Large intestine (tissue), 12 donors: ENCODE measurements at places on chromosomes 6 and 20. TPM values are rescaled to one million over a fixed set of nuclear protein-coding genes. Genes with fewer than 3 reads are reported as not detected.

- peaks cover 40% of the 10 kb centered on the region for H3K36me3 ChIP-seq
- no peak overlapping the region for H3K27ac ChIP-seq
- no peak overlapping the region for H3K4me3 ChIP-seq
- DNase-seq = no peak
- no peaks in the 10 kb centered on the region for H3K27me3 ChIP-seq
These were observed 113.6 kb upstream of the EMILIN3 start for GRCh38 chr20:41480054-41480770.

DNA sequence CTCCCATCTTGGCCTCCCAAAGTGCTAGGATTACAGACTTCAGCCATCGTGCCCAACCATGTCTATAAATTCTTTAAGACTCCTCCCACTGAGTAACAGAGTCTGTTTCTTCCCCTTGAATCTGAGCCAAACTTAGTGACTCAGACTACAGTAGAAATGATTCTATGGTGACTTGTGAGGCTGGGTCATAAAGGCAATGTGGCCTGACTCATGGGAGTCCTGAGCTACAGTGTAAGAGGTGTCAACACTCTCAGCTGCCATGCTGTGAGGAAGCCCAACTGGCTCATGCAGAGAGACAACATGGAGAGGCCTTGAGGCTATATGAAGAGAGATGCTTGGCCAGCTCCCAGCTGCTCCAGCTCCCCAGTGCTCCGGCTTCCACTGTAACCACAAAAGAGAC lies 5.2 kb upstream of the NRSN2 start:
- no peak for DNase-seq
- peaks cover 6% of the 10 kb centered on the region for H3K36me3 ChIP-seq
- no peaks in the 10 kb centered on the region for H3K4me1 ChIP-seq
- no peaks in the 10 kb centered on the region for H3K27me3 ChIP-seq
- H3K4me3 ChIP-seq = no peak overlapping the region
- H3K27ac ChIP-seq = no peak overlapping the region

DNA sequence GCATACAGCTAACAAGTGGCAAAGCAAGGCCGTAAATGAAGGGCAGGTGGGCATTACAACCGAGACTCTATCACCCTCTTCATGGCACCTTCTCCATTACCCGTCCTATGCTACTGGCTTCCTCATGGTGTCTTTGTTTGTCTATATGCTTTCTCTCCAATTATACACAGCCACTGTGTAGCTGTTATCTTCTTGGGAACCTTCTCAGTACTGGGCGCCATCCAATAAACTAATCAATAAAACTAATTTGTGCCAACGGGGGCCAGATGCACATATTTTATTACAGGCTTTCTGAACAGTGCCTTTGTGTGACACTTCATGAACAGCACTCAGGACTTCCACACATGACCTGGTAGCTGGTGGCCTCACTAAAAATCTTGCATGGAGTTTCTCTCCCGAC lies 149.8 kb upstream of the PCSK2 start:
- no peak for DNase-seq
- H3K4me1 ChIP-seq = no peaks in the 10 kb centered on the region
- H3K4me3 ChIP-seq = no peak overlapping the region
- no peak overlapping the region for H3K27ac ChIP-seq
- no peaks in the 10 kb centered on the region for H3K27me3 ChIP-seq
- H3K36me3 ChIP-seq = no peaks in the 10 kb centered on the region

DNA sequence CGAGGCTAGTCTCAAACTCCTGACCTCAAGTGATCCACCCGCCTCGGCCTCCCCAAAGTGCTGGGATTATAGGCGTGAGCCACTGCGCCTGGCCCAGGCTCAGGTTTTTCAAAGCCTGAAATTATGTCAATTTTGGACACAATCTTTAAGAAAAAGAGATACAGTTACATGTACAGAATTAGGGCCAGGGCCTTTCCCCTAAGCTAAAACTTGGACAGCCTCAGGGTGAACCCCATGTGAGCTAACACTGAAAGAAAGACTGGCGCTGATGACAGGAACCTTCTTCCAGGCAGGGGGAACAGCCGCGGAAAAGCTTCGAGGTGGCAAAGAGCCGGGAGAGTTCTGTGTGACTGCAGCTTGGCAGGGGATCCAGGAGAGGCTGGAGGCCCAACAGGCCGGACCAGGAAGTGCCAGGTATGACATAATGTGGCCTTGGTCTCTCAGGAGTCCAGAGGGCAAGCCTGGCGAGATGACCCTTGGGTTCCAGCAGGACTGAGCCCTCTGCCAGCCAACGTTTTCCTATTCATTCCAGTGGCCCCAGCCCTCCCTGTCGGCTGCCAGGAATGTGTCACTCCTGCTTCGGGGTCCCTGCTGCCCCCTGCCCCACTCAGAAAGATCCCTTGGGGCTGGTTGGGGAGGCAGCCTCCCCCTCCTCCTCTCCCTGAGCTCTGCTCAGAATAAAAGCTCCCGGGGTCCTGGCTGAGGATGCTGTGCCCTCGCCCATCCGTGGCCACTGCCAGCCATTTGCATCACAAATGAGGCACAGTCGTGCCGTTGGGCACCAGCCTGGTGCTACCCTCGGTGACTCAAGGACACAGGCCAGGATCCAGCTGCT lies 37.3 kb downstream of the RBM38 start:
- H3K36me3 ChIP-seq = no peaks in the 10 kb centered on the region
- DNase-seq = no peak
- H3K4me1 ChIP-seq = peaks cover 5% of the 10 kb centered on the region
- H3K27me3 ChIP-seq = peaks cover under 1% of the 10 kb centered on the region

- H3K27me3 ChIP-seq = no peaks in the 10 kb centered on the region
- H3K36me3 ChIP-seq = peaks cover 61% of the 10 kb centered on the region
- DNase-seq = no peak
- H3K4me3 ChIP-seq = no peak overlapping the region
- H3K27ac ChIP-seq = no peak overlapping the region
These were observed 2.5 kb downstream of the ADRM1 start for GRCh38 chr20:62305149-62305764.

DNA sequence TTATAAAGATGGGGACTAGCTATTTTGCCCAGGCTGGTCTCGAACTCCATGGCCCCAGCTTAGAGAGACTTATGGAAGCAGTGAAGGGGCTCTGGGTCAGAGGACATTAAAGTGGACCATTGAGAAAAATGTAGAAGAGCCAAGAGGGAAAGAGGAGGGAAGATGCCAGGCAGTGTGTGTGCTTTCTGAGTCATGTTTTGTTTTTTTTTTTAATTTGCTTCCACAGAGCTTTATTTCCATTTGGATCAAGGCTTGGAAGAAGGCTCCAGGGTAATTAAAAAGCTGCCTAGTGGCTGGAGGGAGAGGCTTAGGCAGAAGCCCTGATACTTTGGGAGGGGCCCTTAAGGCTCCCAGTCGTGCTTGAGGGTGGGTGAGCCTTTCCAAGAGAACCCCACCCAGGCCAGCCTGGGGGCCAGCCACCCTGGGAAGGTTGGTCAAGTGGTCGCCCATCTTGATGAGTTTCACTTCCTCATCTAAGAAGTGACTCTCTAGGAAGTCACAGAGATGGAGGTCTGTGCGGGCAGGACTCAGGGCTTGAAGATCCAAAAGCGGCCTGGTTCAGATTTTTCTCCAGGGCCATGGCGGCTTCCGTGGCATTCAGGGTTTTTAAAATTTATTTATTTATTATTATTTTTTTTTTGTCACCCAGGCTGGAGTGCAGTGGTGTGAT lies 3.0 kb upstream of the ZNF335 start:
- no peak overlapping the region for H3K4me3 ChIP-seq
- DNase-seq = no peak
- no peaks in the 10 kb centered on the region for H3K36me3 ChIP-seq
- no peak overlapping the region for H3K27ac ChIP-seq
- peaks cover 1% of the 10 kb centered on the region for H3K4me1 ChIP-seq

DNA sequence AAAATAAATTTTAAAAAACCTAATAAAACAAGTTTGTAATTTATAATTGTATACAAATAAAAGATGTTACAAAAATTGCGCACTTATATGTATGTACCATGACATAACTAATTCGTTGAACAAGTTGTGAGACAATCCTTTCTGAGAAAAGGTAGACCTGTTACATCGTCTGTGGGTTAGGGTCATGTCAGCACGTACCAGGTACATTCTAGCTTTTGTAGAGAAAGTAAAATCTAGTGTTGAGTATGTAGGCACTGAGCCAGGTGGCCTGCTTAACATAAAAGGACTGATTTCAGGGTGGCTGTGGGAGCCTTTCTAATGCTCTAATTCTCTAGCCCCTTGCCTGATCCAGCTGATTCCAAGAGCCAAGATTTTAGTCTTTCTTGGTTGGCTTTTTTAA lies 10.4 kb downstream of the RPL7L1 start:
- H3K4me3 ChIP-seq = peak overlapping the region; percentile 97
- H3K27ac ChIP-seq = peak overlapping the region; percentile 97
- peaks cover 18% of the 10 kb centered on the region for H3K4me1 ChIP-seq

DNA sequence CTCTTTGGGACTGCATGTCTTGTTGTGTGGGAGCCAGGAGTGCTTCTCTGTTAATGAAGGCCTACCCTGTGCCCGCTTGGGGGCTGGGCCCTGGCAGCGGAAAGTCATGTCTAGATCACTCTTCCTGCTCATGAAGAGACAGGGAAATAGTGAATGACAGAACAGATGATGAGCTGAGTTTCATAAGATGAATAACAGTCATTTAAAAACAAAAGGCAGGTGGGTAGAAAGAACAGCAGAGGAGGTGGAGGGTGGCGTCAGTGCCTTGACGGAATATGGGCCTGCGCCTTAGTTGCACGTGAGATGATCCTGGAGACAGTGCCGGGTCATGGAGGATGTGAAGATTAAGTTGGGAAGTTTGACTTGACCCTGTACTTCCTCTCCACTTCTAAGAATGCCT lies 85.5 kb downstream of the ARID1B start:
- no peak overlapping the region for H3K4me3 ChIP-seq
- no peak for DNase-seq
- no peaks in the 10 kb centered on the region for H3K4me1 ChIP-seq
- H3K27me3 ChIP-seq = no peaks in the 10 kb centered on the region

GRCh38 chr20:19492116-19492515 lies 265.9 kb upstream of the RIN2 start:
- H3K4me1 ChIP-seq = no peaks in the 10 kb centered on the region
- no peak overlapping the region for H3K27ac ChIP-seq
- DNase-seq = no peak
- H3K4me3 ChIP-seq = no peak overlapping the region

GRCh38 chr6:1099264-1099663 lies 212.6 kb upstream of the FOXQ1 start:
- H3K36me3 ChIP-seq = no peaks in the 10 kb centered on the region
- H3K4me3 ChIP-seq = no peak overlapping the region
- H3K27ac ChIP-seq = no peak overlapping the region
- no peaks in the 10 kb centered on the region for H3K4me1 ChIP-seq
- H3K27me3 ChIP-seq = peaks cover 2% of the 10 kb centered on the region

CCN6 gene
- polyA plus RNA-seq = 0.43 TPM

SIRPD gene
- 0.19 TPM for polyA plus RNA-seq
